ENCODE measurements at places on chromosomes 16 and 17.
A peak's percentile ranks its signal among the peaks of the same experiment; 100 is the strongest.

DNA sequence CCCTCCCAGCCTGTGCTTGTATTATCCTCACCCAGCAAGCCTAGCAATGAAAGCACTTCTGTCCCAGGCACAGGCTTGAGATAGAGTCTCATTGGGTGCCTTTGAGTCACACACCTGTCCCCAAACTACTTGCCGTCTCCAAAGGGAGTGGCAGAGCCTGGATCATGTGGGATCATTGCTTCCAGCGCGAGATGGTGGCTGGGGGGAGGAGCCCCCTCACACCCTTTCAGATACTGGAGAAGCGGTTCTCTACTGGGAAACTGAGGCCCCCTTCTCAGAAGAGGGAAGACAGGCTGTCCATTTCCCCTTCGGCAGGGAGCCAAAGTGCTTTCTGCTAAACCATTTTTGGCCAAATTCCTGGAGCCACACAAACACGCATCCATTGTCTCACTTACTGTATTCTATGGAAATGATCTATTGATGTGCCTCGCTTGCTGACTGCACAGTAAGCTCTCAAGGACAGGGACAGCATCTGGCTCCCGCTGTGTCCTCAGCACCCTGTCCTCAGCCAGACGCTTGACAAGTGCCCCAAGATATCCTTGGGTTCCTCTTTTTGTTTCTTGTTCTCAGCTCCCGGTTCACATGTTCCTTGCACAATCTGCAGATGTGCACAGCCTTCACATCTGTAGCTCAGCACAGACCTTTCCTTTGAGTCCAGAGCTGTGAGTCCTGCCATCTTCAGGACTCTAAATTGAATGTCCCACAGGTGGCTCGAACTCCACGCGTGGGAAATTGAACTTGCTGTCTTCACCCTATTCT, 26.0 kb upstream of the DLX3 start:
- no peak for DNase-seq

- DNase-seq, result no peak
Observed at GRCh38 chr17:66255527-66255971, 26.3 kb upstream of the APOH start.

DNA sequence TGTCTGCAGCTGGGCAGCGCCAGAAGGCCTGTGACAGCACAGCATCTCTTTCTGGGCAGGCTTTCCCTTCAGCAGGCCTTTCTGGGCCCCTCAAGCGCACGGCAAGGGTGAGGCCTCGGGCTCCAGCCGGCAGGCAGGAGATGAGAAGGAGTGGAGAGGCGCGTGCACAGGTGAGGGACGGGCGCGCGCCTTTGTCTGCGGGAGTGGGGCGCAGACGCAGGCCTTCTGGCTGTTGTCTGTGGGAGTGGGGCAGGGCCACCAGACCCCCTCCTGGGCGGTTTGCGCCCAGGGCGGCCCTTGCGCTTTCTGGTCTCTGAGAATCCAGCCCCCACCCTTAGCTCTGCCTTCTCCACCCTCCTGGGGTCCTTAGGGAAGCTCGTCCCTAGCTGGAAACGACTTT, 6.5 kb downstream of the ZNF205 start:
- DNase-seq, result no peak

- no peak for DNase-seq
Observed at GRCh38 chr17:63515426-63515825, 7.7 kb upstream of the KCNH6 start.

DNA sequence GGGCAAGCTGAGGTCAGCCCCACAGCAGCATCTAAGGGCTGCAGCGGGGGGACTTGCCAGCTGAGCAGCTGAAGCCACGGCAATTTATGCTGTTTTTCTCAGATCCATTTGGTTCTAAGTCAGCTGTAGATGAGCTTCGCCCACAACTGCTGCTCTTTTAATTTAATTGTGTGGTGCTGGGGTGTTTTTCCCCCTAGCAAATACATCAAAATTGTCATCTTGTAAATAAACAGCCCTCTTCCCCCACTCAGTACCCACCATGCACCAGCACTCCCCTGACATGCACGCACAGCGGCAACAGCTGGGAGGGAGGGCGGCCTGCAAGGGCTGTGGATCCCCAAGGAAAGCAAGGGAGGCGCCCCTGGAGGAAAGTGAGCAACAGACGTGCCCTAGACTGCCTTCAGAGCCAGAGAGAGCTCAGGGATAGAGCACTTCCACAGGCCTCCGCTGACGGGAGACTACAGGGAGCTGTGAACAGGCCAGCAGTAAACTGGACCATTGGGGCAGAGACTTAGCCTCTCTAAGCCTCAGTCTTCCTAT, 149.5 kb downstream of the TMEM132E start:
- no peak for DNase-seq

DNA sequence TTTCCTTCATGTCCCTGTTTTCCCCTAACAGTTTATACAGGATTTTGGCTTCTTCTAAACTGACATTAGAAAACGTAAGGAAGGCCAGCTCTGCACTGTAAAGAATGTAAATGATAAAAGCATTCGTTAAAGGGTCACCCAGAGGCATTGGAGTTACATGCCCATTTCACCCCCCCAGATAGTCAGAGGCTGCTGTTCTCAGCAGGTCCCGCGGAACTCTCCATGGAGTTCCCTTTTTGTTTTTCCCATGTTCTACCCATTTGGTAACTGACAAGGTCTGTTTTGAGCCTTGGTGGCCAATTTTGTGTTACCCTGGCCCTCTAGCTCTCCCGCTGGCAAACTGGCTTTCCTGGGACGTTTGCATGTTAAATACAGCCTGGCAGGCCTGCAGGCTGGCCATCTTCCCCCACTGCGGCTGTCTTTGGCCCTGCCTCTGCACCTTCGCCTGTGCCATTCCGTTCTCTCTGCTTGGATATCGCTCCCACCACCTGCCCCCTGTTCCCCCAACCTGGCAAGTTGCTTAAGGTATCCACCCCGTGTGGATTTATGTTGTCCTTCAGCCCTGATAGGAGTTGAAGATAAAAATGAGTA, 49.7 kb downstream of the EPN2 start:
- DNase-seq, result no peak

- DNase-seq, result no peak
Observed at GRCh38 chr17:77315010-77315409, 174.2 kb downstream of the SEC14L1 start.

DNA sequence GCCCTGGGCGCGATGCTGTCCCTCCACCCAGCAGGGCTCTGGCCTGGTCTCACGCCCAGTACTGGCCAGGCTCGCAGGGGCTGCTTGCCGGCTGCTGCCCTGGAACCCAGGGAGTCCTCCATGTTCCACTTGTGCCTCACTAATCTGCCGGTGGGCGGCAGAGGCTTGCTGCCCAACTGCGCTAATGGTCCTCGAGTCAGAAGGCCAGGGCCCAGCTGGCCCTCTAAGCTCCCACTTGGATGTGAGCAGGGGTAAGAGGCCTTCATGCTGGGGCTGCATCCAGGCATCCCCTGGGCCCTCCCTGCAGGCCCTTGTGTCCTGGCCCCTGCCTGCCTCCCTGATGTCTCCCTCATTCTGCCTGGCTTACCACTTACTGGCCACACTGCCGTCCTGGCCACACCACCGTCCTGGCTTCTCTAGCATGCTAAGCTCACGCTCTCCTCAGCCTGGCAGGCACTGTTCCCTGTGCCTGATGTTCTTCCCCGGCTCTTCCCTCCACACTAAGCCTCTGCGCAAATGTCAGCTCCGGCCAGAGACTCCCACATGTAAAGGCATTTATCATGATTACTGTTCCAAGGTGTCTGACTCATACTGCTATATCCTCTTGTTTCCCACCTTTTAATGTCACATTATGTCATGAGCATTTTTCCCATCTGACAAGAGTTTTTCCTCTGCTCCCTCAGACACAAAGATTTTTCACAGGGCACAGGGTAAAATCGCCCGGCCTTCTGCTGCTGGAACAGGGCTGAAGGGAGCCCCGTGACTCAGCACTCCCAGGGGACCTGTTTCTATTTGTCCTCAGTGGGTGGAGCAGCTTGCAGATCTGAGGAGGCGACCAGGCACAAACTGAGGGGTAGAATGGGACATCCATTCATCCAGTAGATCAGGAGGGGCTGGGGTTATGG, 15.9 kb downstream of the B9D1 start:
- peak; percentile 33 for DNase-seq

DNA sequence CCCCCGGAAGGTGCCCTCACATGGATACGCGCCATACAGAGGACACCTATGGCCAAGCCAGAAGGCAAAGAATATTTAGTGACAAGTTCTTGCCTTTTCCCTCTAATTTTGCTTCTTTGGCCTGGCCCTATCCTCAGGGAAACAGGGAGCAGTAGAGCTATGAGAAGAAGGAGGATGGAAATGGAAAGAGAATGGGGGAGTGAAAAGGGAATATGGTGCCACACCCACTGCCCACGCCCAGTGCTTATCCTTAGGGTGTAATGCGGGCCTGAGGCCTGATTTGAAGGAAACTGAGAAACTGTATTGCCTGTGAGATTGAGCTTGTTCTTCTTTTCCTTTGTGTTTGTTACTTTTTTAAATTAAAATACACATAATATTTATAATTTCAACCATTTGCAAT, 255.1 kb downstream of the HS3ST3A1 start:
- DNase-seq, result no peak

- no peak for DNase-seq
Observed at GRCh38 chr16:72937360-72937759, 110.6 kb downstream of the ZFHX3 start.

DNA sequence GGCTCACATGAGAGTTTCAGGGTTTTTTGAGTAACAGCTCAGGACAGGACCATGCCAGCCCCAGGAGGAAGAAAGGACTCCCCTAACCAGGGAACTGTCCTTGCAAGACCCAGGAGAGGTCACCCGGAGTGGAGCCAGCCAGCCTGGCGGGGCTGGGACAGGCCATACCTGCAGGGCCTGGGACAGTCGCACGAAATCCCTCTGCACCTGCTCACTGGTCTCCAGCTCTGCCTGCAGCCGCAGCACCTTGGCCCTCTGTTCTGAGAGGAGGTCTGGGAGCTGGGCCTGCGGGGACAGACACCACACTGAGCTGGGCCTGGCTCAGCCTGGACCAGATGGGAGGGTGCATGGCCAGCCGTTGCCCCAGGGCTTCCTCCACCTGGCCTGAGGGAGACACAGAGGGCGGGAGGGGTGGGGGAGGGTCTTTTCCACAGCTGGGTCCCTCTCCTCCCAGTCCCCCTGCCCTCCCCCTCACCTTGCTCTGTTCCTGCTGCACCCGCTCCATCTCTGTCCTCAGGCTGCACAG, 19.7 kb downstream of the RABEP2 start:
- no peak for DNase-seq

All from brain (organoid and tissue), 16 donors.